ENCODE measurements at places on chromosomes 4 and X. TPM values are rescaled to one million over a fixed set of nuclear protein-coding genes. Genes with fewer than 3 reads are reported as not detected.

- no peaks in the 10 kb centered on the region for H3K27me3 ChIP-seq
- no peaks in the 10 kb centered on the region for H3K4me1 ChIP-seq
- no peak overlapping the region for H3K27ac ChIP-seq
- H3K36me3 ChIP-seq: no peaks in the 10 kb centered on the region
- DNase-seq: no peak
Observed at GRCh38 chr4:149793459-149793858, 22.2 kb downstream of the IQCM start.

GRCh38 chr4:173511787-173512361 is 18.2 kb downstream of the HAND2 start:
- H3K27ac ChIP-seq: no peak overlapping the region
- no peaks in the 10 kb centered on the region for H3K27me3 ChIP-seq
- DNase-seq: no peak
- no peaks in the 10 kb centered on the region for H3K4me1 ChIP-seq

DNA sequence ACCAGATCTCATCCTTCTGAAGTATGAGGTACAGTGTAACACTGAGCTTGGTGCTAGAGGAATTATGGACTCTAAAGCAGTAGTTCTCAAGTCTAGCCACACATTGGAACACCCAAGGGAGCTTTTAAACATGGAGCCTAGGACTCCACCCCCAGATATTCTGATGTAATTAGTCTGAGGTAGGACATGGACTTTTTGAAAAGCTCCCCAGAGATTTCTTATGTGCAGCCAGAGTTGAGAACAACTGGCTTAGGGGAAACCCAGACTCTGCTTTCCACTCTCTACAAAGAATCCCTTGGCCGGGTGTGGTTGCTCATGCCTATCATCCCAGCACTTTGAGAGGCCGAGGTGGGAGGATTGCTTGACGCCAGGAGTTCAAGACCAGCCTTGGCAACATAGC is 11.6 kb upstream of the GDPD2 start:
- H3K27ac ChIP-seq: no peak overlapping the region
- no peak for DNase-seq
- no peaks in the 10 kb centered on the region for H3K4me1 ChIP-seq
- no peaks in the 10 kb centered on the region for H3K27me3 ChIP-seq
- no peak overlapping the region for H3K4me3 ChIP-seq

DNA sequence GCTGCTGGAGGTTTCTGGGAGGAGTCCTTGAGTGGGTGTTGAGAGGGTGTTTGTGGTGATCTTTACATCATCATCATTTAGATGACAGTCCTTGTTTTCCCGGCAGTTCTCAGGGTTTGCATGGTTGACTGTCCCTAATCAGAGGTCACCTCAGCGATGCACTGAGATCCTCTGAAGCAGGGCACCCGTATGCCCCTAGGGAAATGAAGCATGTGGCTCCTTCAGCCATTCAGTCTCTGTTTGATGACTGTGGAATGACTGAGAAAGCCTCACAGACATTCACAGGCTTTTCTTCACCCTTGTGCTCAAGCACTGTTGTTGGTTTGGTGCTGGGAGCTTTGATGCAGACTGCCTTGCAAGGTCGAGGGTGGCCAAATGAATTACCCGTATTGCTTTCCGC is 474.7 kb downstream of the SPRY1 start:
- H3K4me3 ChIP-seq: no peak overlapping the region
- no peaks in the 10 kb centered on the region for H3K27me3 ChIP-seq
- no peaks in the 10 kb centered on the region for H3K4me1 ChIP-seq
- H3K27ac ChIP-seq: no peak overlapping the region
- no peak for DNase-seq

The CD40LG gene
- 0.84 TPM for polyA plus RNA-seq

GRCh38 chr4:43351970-43352806 is 459.7 kb downstream of the GRXCR1 start:
- H3K27ac ChIP-seq: no peak overlapping the region
- no peaks in the 10 kb centered on the region for H3K36me3 ChIP-seq
- no peaks in the 10 kb centered on the region for H3K4me1 ChIP-seq
- H3K4me3 ChIP-seq: no peak overlapping the region

DNA sequence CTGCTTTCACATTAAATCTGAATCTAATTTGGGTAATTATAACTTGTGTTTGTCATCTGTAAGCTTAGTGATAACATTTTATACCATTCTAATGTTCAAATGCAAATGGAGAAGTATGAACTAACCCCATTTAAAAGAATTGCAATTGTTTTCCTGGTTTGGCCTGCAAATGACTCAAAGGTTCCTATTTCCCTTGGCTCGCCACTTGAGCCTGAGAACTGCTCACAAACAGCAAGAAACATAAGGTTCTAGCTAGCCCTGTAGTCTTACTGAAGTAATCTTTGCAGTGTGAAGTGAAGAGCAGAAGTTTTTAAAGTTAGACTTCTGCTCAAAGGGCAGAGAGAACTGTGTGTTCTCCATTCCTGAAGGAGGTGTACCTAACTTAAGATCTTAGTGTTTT is 27.2 kb downstream of the UPRT start:
- H3K4me3 ChIP-seq: no peak overlapping the region
- no peak overlapping the region for H3K27ac ChIP-seq
- H3K4me1 ChIP-seq: no peaks in the 10 kb centered on the region
- H3K36me3 ChIP-seq: no peaks in the 10 kb centered on the region
- H3K27me3 ChIP-seq: no peaks in the 10 kb centered on the region
- DNase-seq: no peak

GRCh38 chr4:150173982-150174398 is 95.7 kb downstream of the DCLK2 start:
- H3K4me3 ChIP-seq: no peak overlapping the region
- H3K4me1 ChIP-seq: no peaks in the 10 kb centered on the region
- H3K27me3 ChIP-seq: no peaks in the 10 kb centered on the region
- H3K27ac ChIP-seq: no peak overlapping the region

DNA sequence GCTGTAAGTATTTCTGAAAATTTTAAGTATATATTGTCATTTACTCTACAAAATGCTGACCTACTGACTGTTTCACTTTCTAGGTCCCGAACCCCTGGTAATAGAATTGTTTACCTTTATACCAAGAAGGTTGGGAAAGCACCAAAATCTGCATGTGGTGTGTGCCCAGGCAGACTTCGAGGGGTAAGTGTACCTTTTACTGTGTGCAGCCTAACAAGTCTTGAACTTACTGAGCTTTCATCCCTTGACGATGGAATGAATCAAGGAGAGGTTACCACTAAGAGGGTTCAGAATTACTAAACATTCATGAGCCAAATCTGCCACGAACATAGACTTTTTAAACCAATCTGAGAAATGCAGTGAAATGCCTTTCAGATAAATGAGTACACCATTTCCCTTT is 1.6 kb downstream of the RPL34 start:
- no peak overlapping the region for H3K27ac ChIP-seq
- no peak for DNase-seq
- H3K4me1 ChIP-seq: peaks cover 15% of the 10 kb centered on the region
- no peaks in the 10 kb centered on the region for H3K27me3 ChIP-seq
- no peak overlapping the region for H3K4me3 ChIP-seq
- no peaks in the 10 kb centered on the region for H3K36me3 ChIP-seq

- peak overlapping the region; percentile 100 for H3K4me3 ChIP-seq
- peak overlapping the region; percentile 99 for H3K27ac ChIP-seq
- no peaks in the 10 kb centered on the region for H3K36me3 ChIP-seq
Observed at GRCh38 chr4:183443655-183444213, 702 bp upstream of the CDKN2AIP start.

The ERAS gene
- polyA plus RNA-seq: 0.76 TPM

GRCh38 chrX:69303231-69303630 is 138.0 kb upstream of the PJA1 start:
- no peak for DNase-seq
- H3K27ac ChIP-seq: no peak overlapping the region
- H3K4me3 ChIP-seq: no peak overlapping the region
- no peaks in the 10 kb centered on the region for H3K27me3 ChIP-seq
- no peaks in the 10 kb centered on the region for H3K4me1 ChIP-seq
- H3K36me3 ChIP-seq: no peaks in the 10 kb centered on the region

DNA sequence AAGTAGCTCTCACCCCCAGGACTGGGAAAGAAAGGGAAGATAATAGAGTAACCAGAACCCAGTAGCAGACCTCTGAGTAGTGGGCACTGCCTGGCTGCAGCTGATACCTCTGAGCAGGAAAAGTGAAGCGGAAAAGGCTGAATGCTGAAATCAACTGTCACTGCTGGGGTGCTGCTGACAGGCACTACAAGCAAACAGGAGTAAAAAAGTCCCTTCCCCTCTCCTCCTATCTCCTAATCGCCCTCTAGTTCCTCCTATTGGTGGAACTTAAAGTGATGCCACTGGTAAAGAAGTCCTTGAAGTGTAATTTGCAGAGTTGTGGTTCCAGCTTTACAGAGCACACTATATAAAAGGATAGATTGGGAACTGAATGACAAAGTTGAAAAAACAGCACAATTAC is 32.8 kb upstream of the GLRB start:
- no peaks in the 10 kb centered on the region for H3K4me1 ChIP-seq
- H3K4me3 ChIP-seq: no peak overlapping the region
- H3K27me3 ChIP-seq: no peaks in the 10 kb centered on the region
- no peak overlapping the region for H3K27ac ChIP-seq
- H3K36me3 ChIP-seq: no peaks in the 10 kb centered on the region
